T-helper 17 cell (primary cell): ENCODE measurements at places on chromosomes 1 and 21. TPM values are rescaled to one million over a fixed set of nuclear protein-coding genes. Genes with fewer than 3 reads are reported as not detected.

The MXRA8 gene
- total RNA-seq: 1.0 TPM

The MGST3 gene
- 42.1 TPM for total RNA-seq

The PLCH2 gene
- 30.0 TPM for total RNA-seq

The FHAD1 gene
- total RNA-seq: not detected

The SOX13 gene
- 6.3 TPM for total RNA-seq

The GPR61 gene
- 0.20 TPM for total RNA-seq

The MATN1 gene
- total RNA-seq: 2.1 TPM

The PDE4B gene
- 114 TPM for total RNA-seq

The SYCP1 gene
- total RNA-seq: not detected

The RBP7 gene
- 1.1 TPM for total RNA-seq

The SPRR5 gene
- not detected for total RNA-seq

The CCDC185 gene
- total RNA-seq: not detected

The OLFM3 gene
- total RNA-seq: not detected

The HJV gene
- not detected for total RNA-seq

The CRNN gene
- not detected for total RNA-seq

The ANP32E gene
- total RNA-seq: 45.4 TPM

The PPP1R8 gene
- 21.4 TPM for total RNA-seq

The PROK1 gene
- not detected for total RNA-seq

The OR2L3 gene
- total RNA-seq: not detected

The SPATA45 gene
- total RNA-seq: not detected

The IFI16 gene
- total RNA-seq: 68.0 TPM

The C1orf87 gene
- total RNA-seq: not detected

The RIIAD1 gene
- total RNA-seq: not detected

The PPFIA4 gene
- 0.81 TPM for total RNA-seq

The EPHA8 gene
- not detected for total RNA-seq

The FCGR1A gene
- 0.30 TPM for total RNA-seq

The C1orf115 gene
- 2.1 TPM for total RNA-seq

The FAM177B gene
- not detected for total RNA-seq

The PWP2 gene
- total RNA-seq: 28.7 TPM

The WDR26 gene
- 157 TPM for total RNA-seq

The GNAT2 gene
- total RNA-seq: not detected

The BROX gene
- 54.0 TPM for total RNA-seq

The LPAR3 gene
- total RNA-seq: 1.9 TPM

The KRTAP19-3 gene
- not detected for total RNA-seq

The REN gene
- not detected for total RNA-seq

The PADI1 gene
- total RNA-seq: not detected

The AMY1A gene
- not detected for total RNA-seq

The KRTAP11-1 gene
- total RNA-seq: not detected

The NUP210L gene
- total RNA-seq: not detected

The S1PR1 gene
- total RNA-seq: 157 TPM

The OXCT2 gene
- not detected for total RNA-seq

The RNU1-4 gene
- total RNA-seq: 3,182 TPM

The FAM72A gene
- total RNA-seq: not detected

The PHLDA3 gene
- total RNA-seq: 2.7 TPM

The KCNE2 gene
- total RNA-seq: not detected

The FOXD3 gene
- not detected for total RNA-seq

The MYCL gene
- total RNA-seq: 1.2 TPM

The KPRP gene
- total RNA-seq: not detected

The ATP1A2 gene
- total RNA-seq: not detected

The SH2D5 gene
- not detected for total RNA-seq

The SLC1A7 gene
- total RNA-seq: not detected

The TMEM269 gene
- 0.42 TPM for total RNA-seq

The HSD3B1 gene
- total RNA-seq: not detected

The ARL8A gene
- 71.9 TPM for total RNA-seq

The UBR4 gene
- 140 TPM for total RNA-seq
